ENCODE measurements at places on chromosomes 3 and 15.

DNA sequence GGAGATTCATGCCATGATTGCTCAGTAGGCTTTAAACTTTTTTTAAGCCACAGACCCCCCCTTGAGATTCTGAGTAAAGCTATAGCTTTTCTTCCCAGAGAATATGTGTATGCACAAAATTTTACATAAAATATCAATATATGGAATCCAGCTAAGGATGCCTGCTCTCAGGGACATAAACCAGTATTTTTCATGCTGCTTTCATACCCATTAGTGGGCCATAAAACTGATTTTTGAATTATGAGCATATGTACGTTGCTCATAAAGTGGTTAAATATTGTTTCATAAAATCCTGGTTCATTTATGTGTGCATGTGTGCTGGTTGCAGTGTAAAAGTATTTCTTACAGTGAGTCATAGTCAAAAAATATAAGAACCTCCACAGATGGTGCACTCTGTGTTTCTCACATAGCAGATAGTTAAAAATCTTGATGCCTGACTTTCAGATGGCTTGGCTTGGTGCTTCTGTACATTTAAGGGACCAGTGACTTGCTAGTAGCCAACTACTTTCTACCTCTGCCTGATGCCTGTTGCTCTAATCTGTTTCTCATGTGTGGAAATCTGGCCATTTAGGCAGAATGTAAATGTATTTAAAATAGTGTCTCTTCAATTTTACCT, 71.9 kb downstream of the ARHGEF26 start:
- DNase-seq = no peak
- no peak overlapping the region for H3K4me3 ChIP-seq
- no peak overlapping the region for H3K27ac ChIP-seq
- peaks cover 14% of the 10 kb centered on the region for H3K36me3 ChIP-seq

GRCh38 chr3:104735691-104736090, 631.0 kb upstream of the ALCAM start:
- no peaks in the 10 kb centered on the region for H3K27me3 ChIP-seq
- no peak overlapping the region for H3K4me3 ChIP-seq
- DNase-seq = no peak
- no peaks in the 10 kb centered on the region for H3K4me1 ChIP-seq

DNA sequence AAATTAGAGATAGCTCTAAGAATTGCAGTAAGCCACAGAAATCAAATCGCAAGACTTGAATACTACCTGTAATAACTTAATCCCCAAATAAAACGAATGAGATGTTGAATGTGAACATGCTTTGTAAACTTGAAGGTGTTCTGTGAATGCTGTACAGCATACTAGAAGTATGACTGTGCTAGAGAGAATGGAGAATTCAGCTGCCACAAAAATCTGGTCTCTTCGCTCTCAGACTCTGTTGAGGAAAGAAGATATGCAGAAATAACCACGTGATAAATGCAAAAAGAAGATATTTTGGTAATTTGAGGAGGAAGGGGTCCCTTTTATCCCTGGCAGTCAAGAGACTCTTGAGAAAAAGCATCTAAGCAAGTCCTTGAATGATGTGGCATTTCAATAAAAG, 37.3 kb downstream of the ZBTB38 start:
- H3K27me3 ChIP-seq = no peaks in the 10 kb centered on the region
- H3K36me3 ChIP-seq = peaks cover 33% of the 10 kb centered on the region
- DNase-seq = no peak
- H3K4me3 ChIP-seq = no peak overlapping the region
- peaks cover 41% of the 10 kb centered on the region for H3K4me1 ChIP-seq
- H3K27ac ChIP-seq = no peak overlapping the region

- peak overlapping the region; percentile 7 for H3K27ac ChIP-seq
These were observed 129.4 kb downstream of the VPS8 start for GRCh38 chr3:184941408-184941807.

DNA sequence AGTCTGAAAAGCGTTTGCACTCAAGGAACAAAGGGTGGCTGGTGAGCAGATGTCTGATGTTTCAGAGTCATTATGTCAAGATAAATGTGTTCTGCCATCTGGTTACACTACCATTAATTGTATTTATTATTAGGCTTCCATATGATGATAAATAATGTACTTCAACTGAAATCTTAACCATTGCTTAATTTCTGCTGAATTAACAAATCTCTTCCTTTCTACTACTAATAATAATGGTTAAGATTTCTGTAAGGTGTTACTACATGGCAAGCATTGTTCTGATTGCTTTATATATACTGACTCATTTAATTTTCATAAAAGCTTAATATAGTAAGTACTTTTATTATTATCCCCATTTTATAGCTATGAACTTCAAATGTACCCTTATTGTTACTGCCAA, 68.4 kb upstream of the GALNT15 start:
- no peaks in the 10 kb centered on the region for H3K4me1 ChIP-seq
- no peak overlapping the region for H3K4me3 ChIP-seq
- H3K27me3 ChIP-seq = peaks cover 15% of the 10 kb centered on the region
- no peak for DNase-seq
- no peaks in the 10 kb centered on the region for H3K36me3 ChIP-seq
- H3K27ac ChIP-seq = no peak overlapping the region

GRCh38 chr3:63847718-63848450, 15.7 kb downstream of the THOC7 start:
- H3K27ac ChIP-seq = peak overlapping the region; percentile 67
- no peak overlapping the region for H3K4me3 ChIP-seq
- no peaks in the 10 kb centered on the region for H3K27me3 ChIP-seq
- peaks cover 37% of the 10 kb centered on the region for H3K36me3 ChIP-seq
- DNase-seq = no peak

- no peak overlapping the region for H3K4me3 ChIP-seq
- H3K4me1 ChIP-seq = peaks cover 26% of the 10 kb centered on the region
- peaks cover 4% of the 10 kb centered on the region for H3K27me3 ChIP-seq
- no peak for DNase-seq
- no peaks in the 10 kb centered on the region for H3K36me3 ChIP-seq
- peak overlapping the region; percentile 66 for H3K27ac ChIP-seq
These were observed 207.6 kb downstream of the GAP43 start for GRCh38 chr3:115830764-115831395.

DNA sequence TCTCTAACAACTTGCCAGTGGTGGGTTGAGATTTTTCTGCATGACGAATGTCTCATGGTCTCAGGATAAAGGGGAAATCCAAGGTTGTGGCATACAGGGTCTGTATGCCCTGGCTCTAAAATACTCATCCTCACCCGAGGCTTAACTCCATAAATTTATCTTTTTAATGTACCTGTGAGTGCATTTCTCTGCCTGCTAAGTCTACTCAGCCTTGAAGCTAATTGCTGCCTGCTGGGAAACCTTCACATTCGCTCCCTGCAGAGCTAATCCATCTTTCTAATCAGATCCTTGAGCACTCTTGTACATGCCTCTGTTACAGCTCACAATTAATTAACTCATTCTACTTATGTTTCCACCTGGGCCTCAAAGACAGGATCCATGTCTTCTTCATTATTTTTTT, 93.8 kb downstream of the CMSS1 start:
- H3K4me3 ChIP-seq = no peak overlapping the region
- peak overlapping the region; percentile 95 for H3K27ac ChIP-seq
- DNase-seq = no peak
- H3K36me3 ChIP-seq = peaks cover 12% of the 10 kb centered on the region
- H3K4me1 ChIP-seq = peaks cover 48% of the 10 kb centered on the region

DNA sequence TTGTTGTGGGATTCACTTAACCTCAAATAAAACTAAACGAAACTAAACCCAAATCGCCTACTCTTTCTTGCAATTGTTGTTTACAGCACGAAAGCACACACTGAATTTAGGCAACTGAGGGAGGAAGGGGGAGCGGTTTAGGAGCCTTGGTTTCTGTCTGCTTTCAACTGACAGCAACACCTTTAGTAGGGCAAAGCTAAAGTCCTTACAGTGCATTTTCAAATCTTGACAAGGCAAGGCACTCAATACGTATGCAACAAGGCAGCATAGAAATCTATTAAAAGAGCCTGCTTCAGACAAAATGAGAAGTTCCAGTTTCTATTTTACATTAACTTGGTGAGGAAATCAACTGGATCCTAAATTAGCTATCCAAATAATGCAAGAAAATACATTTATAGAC, 174.6 kb downstream of the CHST2 start:
- no peaks in the 10 kb centered on the region for H3K36me3 ChIP-seq
- DNase-seq = no peak
- no peak overlapping the region for H3K4me3 ChIP-seq
- no peak overlapping the region for H3K27ac ChIP-seq

GRCh38 chr3:38084334-38085310, 45.6 kb downstream of the DLEC1 start:
- peaks cover 14% of the 10 kb centered on the region for H3K36me3 ChIP-seq
- DNase-seq = peak; percentile 27
- H3K4me1 ChIP-seq = no peaks in the 10 kb centered on the region
- H3K27me3 ChIP-seq = peaks cover 39% of the 10 kb centered on the region

DNA sequence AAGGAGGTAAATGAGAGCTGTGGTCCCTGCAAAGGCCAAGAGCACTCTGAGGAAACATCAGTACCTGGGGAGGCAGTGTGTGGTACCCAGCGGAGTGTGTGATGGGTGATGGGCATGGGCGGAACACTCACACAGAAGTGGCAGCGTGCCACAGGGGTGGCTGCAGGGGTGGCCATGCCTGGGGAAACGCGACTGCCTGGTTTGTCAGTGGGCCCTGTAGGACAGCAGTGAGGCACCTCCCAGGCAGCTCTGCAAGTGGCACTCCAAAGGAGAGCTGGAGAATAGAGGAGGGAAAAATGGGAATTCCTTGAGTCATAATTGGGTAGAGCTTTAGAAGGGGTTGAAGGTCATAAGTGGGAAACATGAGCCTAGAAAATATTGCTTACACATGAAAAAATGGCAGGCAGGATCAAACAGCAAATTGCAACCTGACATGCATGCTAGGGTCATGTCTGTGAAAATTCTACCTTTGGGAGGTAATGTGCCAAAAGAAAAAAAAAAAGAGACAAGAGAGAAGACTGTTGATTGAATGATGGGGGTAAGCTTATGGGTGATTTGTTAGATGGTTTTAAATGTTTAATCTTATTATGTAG, 138.4 kb downstream of the RPLP1 start:
- H3K36me3 ChIP-seq = no peaks in the 10 kb centered on the region
- H3K4me1 ChIP-seq = peaks cover 55% of the 10 kb centered on the region
- peaks cover 22% of the 10 kb centered on the region for H3K27me3 ChIP-seq

DNA sequence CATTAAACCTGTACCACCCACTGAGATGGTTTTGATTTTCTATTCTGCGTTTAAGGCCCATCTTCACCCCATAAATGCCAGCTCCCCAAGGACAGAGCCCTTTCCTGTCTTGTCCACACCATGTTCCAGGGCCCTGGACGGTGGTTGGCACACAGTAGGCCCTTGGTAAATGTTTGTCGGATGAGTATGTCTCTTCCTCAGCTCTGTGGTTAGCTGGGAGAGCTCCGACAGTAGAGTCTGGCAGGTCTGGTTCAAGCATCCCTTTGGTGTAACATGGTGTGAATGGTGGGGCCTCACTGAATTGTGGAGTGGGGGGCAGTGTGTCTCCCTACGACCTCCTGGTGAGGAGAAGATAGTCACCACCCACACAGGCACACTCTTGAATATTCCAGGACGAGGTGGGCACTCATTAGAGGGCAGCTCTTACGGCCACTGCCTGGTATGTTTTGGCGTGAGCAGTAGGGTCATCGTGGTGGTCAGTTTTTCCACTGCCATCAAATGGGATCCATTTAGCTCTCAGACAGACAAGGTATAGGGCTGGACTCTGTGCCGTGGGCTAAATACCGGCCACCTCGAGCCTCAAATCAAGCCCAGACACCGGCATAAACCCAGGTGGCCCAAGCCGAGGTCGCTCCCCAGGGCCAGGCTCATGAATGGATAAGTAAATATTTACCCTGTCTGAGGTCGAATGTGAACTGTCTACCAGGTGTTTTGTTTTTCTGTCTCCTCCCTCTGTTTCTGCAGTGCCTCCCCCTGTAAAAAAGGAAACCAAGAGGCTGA, 61.3 kb downstream of the SMAD3 start:
- peaks cover 5% of the 10 kb centered on the region for H3K27me3 ChIP-seq
- peak overlapping the region; percentile 68 for H3K27ac ChIP-seq
- no peak for DNase-seq
- peak overlapping the region; percentile 10 for H3K4me3 ChIP-seq
- peaks cover 91% of the 10 kb centered on the region for H3K4me1 ChIP-seq

- H3K27ac ChIP-seq = no peak overlapping the region
- peaks cover 14% of the 10 kb centered on the region for H3K4me1 ChIP-seq
- H3K27me3 ChIP-seq = no peaks in the 10 kb centered on the region
- no peaks in the 10 kb centered on the region for H3K36me3 ChIP-seq
- no peak overlapping the region for H3K4me3 ChIP-seq
These were observed 51.5 kb upstream of the GSK3B start for GRCh38 chr3:120145542-120146285.

DNA sequence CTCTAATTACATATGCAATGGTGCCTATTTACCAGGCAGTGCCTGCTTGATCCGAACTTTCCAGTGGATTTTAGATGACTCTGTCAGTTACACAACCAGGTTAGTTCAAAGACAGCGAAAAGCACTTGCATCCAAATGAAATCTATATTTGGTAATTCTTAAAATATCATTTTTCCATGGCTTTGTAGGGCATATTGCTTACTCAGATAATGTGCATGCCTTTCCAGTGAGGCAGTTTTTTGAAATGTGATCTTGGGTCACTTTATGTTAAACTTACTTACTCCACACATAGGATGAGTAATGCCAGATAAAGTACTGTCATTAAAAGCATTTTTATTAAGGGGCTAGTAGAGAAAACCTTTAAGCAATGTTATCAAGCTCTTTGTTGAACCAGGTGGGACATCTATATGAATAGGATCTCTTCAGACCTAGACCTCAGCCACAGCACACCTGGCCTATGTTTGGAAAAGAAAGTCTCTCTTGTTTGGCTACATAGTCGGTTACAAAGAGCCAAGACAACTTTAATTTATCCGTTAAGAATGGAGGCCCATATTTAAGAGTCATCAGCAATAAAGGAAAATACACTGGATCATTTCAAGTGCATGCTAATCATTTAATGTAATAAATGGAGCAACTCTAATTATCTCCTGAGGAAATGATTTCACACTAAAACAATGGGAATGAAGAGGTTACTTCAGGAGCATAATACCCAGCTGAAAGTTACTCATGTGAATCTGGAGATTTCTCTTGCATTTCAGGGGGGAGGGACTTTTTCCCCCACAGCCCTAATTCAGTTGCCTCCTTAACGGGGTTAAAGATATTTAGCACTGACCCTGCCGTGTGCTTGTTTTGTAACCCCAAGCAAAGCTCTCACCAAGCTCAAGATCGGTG, 56.3 kb upstream of the TMCO5A start:
- H3K4me1 ChIP-seq = peaks cover 56% of the 10 kb centered on the region
- H3K36me3 ChIP-seq = no peaks in the 10 kb centered on the region
- no peak for DNase-seq
- peak overlapping the region; percentile 10 for H3K4me3 ChIP-seq

GRCh38 chr3:46381625-46382024, 10.9 kb downstream of the CCR5 start:
- no peak overlapping the region for H3K27ac ChIP-seq
- H3K36me3 ChIP-seq = no peaks in the 10 kb centered on the region
- H3K4me1 ChIP-seq = no peaks in the 10 kb centered on the region

GRCh38 chr15:98776607-98777281, 128.4 kb downstream of the IGF1R start:
- DNase-seq = peak; percentile 68
- H3K27me3 ChIP-seq = no peaks in the 10 kb centered on the region
- H3K27ac ChIP-seq = peak overlapping the region; percentile 98
- H3K4me3 ChIP-seq = peak overlapping the region; percentile 55
- H3K4me1 ChIP-seq = peaks cover 72% of the 10 kb centered on the region
